ENCODE measurements at places on chromosomes 6 and 20.

DNA sequence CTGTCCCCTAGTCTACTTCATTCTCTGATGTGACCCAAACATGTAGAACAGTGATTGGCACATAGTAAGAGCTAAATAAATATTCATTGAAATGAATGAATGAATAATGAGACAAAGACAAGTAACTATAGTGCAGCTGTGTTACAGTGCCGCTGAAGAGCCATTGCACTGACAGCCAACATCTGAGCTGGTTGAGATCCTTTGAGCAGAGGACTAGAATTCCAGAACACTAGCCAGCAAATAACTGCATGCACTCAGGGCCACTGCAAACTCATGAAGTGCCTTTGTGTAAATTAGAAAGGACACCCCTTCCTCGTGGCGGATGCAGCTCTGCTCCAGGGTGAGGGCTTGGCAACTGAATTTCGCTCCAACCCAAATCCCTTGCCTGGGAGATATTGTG is 230.3 kb upstream of the CDYL start:
- no peak for DNase-seq

GRCh38 chr20:8780915-8781314 is 288.0 kb upstream of the PLCB4 start:
- DNase-seq = no peak

DNA sequence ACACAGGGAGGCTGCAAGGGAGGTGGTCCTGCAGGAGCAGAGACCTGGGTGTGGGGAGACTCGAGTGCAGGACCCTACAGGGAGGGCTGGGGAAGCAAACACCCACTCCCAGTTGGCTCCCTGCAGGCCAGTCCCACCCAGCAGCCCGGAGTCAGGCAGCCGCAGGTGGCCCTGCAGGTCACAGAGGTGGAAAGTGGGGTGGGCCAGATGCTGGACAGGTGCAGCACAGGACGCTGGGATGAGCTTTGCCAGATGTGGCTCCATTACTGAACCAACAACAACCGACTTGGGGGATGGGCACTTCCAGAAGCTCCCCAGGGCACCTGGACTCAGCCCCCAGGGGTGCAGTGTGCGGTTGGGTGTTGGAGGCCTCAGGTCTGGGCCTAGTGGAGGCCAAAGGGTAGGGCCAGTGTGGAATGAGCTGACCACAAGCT is 26.6 kb upstream of the MYT1 start:
- DNase-seq = no peak

- DNase-seq = no peak
Measured at GRCh38 chr20:10415013-10415650, 18.9 kb downstream of the MKKS start.

GRCh38 chr6:132445201-132445951 is 44.1 kb upstream of the MOXD1 start:
- no peak for DNase-seq

GRCh38 chr6:85677234-85677956 is 34.7 kb upstream of the SYNCRIP start:
- peak; percentile 65 for DNase-seq

- no peak for DNase-seq
Measured at GRCh38 chr6:99189823-99190721, 159.4 kb downstream of the FAXC start.

- DNase-seq = no peak
Measured at GRCh38 chr20:57592263-57593092, 27.7 kb downstream of the ZBP1 start.

DNA sequence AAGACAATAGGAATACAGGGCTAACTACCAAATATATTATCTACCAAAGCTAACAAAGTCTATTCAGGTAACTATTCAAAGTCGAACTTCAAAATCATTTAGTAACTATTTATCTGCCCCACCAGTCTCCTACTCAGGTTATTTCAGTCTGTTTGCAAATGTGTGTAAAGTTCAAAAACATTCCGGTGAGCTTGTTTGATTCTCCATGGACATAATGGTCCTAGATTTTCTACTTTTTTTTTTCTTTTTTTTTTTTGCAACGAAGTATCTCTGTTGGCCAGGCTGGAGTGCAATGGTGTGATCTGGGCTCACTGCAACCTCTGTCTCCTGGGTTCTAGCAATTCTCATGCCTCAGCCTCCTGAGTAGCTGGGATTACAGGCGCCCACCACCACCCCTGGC is 236.0 kb upstream of the FOXQ1 start:
- DNase-seq = no peak

DNA sequence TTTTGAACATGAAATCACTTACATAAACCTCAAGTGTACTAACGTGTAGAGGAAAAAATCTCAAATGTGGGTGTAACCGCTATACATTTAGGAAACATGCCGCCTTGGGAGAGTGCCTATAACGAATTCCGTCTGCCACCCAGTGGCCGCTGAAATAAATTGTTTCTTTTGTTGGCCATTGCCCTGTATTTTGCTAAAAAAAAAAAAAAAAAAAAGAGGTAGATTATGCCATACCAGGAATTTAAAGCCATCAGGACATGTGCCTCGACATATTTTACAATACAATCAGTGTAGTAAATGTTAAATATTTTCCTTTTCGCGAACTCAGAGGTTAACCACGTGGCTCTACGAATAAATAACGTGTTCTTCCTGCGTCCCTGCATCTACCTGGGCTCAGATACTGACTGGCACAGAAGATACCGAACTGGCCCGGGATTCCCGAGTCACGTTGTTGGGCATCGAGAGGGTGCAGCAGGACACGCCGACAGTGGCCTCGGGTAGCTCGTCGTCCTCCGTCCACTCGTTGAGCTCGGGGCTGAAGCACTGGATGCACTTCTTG is 14.3 kb downstream of the KLHL31 start:
- peak; percentile 89 for DNase-seq

- no peak for DNase-seq
Measured at GRCh38 chr6:143961066-143961465, 47.0 kb downstream of the PLAGL1 start.

GRCh38 chr6:165985806-165986299 is 181.8 kb downstream of the TBXT start:
- no peak for DNase-seq

DNA sequence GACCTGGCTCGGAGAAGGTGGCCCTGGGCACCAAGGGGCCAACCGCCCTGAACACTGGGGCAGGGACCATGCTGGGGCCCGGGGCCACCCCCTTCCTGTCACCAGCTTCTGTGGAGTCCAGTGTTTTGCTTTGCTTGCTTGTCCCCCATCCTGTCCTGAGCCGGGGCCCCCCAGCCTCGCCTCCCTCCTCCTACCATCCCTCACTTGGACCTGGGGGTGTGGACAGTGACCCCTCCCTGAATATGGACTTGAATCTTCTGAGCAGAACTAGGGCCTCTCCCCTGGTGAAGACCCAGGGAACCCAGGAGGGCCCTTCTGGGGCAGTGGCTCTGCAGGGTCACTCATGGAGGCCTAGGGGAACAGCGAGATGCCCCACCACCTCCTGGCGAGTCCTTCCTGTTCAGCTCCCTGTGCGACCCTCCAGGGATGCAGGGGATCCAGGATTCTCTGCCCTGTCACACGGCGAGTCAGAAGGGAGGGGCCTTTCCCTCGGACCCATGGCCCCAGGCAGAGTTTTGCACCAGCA is 41.6 kb downstream of the VSTM2L start:
- no peak for DNase-seq

GRCh38 chr6:2125158-2125557 is 120.2 kb downstream of the GMDS start:
- DNase-seq = no peak

DNA sequence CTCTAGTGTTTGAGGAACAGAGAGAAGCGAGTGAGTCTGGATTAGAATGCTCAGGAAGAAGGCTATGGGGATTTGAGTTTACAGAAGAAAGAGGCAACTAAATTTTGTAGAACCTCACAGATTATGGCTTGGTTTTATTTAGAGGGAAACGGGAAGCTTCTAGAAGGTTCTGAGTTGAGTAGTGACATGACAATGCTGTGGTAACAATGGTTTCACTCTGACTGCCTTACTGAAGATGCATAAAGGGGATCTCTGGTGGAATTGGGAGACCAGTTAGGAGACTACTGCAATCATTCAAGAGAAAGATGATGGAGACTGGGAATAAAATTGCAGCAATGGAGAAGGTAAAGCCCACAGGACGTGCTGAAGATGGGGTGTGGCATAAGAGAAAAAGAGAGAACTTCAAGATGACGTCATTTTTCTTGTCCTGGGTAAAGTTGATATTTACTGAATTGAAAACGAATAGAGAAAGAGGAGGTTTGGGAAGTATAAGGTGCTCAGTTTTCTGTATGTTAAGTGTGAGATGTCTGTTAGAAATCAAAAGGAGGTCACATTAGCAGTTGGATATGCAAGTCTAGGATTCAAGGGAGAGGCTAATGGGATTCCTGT is 710.1 kb upstream of the NRSN1 start:
- DNase-seq = no peak

DNA sequence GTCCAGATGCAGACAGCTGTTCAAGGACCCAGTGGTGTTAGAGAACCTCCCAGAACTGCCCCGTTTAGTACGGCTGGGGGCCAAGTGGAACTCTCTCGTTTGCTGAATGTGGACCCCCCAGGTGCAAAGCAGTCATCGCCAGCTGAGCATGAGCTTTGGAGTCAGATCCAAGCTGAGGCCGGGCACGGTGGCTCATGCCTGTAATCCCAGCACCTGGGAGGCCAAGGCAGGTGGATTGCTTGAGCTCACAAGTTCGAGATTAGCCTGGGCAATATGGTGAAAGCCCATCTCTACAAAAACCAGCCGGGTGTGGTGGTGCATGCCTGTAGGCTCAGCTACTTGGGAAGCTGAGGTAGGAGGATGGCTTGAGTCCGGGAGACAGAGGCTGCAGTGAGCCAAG is 29.7 kb downstream of the FOXC1 start:
- no peak for DNase-seq

DNA sequence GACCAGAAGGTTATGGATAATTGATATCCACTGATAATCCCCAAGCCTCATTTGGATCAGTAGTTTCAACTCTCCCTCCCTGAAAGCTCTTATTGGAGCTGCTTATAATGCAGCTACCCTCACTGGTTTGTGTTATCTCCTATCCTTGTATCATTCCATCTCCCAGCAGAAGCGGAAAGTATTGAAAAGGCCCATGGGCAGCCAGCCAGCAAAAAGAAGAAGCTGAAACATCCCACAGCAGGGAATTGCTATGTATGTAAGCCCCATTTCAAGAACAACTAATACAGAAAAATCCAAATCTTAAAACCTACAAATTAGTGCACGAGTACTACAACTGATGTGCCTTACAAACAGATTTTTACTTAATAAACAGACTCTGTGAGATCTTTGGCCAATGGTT is 269.0 kb upstream of the ECI2 start:
- no peak for DNase-seq

GRCh38 chr6:143166247-143166695 is 105.6 kb downstream of the AIG1 start:
- DNase-seq = no peak

GRCh38 chr6:125251516-125252220 is 50.1 kb downstream of the HDDC2 start:
- no peak for DNase-seq
